Activated T-helper 1 cell treated with Interleukin-2 at 50 U/mL for 16 hours (primary cell): ENCODE measurements at places on chromosomes 5 and 9.

DNA sequence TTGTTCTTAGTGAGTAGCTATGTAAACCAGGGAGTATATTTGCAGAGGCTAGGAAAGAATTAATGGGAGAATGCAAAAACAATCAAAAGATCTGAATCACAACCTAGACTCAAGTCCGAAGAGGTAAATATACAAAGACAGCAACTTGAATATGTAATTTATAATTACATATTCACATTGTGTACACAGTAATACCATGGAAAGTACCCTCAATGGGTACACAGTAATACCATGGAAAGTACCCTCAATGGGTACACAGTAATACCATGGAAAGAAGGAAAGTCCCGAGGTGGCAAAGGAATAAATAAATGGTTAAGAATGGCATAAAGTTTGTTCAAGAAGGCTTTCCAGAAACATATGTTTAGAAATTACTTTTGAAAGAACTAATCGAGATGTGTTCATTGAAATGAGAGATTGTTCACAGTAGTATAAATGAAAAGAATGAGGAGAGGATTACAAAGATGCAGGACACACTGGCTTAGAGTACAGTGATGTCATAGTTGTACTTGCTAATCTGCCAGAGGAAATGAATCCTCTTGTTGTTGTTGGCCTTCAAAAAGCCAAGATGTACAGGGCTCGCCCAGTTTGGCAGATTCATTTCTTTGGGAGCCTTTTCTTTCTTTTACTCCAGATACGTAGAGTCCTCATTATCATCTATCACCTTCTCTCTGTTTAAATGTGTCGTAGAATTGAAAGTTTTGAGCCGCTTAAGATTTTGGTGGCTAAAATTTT is 116.0 kb downstream of the UNC13B start:
- no peak for DNase-seq

DNA sequence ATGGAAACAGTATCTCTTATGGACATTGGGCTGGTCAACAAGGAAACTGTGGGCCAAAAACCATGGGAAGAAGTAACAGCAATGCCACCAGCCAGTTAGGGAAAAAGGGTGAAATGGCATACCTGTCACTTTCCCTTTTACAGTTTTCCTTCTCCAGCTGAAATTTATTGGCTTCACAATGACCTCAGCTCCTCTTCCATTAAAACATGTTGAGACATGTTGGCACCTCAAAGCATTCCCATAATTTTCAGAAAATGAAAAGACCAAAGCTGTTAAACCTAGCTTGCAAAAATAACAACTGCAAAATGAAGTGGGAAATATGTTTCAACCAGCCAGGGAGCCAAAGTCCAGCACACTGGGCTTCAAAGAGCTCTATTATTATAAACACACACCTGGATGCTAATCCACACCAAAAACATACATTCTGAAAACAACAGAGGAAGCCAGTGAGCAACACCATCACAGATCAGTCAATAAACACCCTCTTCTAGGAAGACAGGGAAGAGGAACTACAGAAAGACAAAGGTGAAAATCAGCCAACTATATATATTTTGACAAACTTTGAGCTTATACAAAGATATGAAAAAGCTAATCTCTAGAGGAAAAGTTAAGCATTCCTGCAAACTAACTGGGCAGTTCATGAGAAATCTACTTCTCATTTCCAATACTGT is 78.4 kb upstream of the PTGER4 start:
- DNase-seq, result no peak

- no peak for DNase-seq
These were observed 127.0 kb downstream of the ADAMTS12 start for GRCh38 chr5:33764786-33765185.

GRCh38 chr9:95721061-95721531 is 154.4 kb upstream of the ERCC6L2 start:
- DNase-seq, result no peak

DNA sequence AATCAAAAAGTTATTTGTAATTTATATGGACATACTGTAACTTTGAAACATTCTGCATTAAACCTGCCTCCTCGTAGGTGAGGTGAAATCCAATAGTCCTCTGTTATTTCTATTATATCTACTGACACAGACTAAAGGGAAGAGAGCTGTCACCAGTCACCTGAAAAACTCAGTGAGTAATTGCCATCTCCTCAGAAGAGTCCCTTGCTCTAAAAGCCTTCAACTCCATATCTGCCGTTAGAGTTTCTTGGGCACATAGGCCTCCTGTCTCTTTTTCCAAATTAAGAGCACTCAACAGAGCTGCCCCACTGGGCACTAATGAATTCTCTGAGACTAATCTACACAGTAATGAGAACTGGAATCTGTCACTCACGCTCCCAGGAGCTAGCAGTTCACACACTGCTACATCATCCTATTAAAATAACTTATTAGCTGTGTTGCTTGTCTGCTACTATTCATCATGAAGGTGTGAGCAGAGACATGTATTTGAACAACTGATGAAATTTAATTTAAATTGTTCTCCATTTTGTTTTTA is 67.3 kb upstream of the VCAN start:
- no peak for DNase-seq

- DNase-seq, result peak; percentile 39
These were observed 47.0 kb upstream of the TGFBR1 start for GRCh38 chr9:99057665-99058625.

DNA sequence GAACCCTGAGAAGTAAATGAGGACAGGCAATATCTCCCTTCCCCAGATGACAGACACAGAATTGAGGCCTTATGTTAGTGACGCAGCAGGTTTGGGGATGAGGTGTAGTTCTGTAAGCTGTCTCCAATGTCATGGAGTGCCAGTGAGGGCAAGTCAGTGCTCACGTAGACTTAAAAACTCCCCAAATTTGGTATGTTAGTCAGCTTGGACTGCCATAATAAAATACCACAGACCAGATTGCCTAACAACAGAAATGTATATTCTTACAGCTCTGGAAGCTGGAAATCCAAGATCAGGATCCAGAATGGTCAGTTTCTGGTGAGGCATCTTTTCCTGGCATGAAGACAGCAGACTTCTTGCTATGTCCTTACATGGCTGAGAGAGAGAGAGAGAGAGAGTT is 14.9 kb downstream of the FOXI1 start:
- DNase-seq, result no peak

GRCh38 chr9:95581900-95582299 is 65.1 kb upstream of the PTCH1 start:
- no peak for DNase-seq

- no peak for DNase-seq
These were observed 293.9 kb upstream of the RIOK2 start for GRCh38 chr5:97476852-97477534.

- DNase-seq, result no peak
These were observed 48.0 kb downstream of the RUSC2 start for GRCh38 chr9:35537913-35538312.

DNA sequence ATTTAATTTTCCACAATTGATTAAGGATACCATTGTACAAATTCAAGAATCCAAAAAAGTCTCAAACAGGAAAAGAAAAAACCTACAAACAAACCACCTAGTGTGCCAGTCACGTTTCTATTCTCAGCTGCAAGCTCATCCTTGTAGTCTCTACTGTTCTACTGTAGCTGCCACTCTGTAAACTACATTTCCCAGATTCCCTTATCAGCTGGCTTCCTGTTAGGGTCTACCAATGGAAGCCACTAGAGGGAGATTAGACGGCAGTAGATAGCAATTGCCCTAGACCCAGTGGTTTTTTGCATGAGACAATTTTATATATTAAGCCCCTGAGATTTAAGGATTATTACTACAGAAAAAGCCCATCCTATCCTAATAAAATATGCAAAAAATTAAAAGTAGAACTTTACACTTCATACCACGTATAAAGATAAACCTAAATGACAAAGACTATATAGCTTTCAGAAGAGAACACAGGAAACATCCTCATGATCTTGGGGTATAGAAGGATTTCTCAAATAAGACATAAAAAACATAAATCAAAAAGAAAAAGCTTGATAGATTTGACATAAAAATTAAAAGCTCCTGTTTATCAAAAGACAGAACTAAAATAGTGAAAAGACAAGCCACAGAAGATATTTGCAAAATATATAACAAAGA is 37.4 kb downstream of the P4HA2 start:
- DNase-seq, result no peak

- no peak for DNase-seq
These were observed 20.4 kb upstream of the CEP72 start for GRCh38 chr5:591746-592145.

GRCh38 chr9:33346564-33346963 is 55.8 kb downstream of the AQP7 start:
- no peak for DNase-seq

DNA sequence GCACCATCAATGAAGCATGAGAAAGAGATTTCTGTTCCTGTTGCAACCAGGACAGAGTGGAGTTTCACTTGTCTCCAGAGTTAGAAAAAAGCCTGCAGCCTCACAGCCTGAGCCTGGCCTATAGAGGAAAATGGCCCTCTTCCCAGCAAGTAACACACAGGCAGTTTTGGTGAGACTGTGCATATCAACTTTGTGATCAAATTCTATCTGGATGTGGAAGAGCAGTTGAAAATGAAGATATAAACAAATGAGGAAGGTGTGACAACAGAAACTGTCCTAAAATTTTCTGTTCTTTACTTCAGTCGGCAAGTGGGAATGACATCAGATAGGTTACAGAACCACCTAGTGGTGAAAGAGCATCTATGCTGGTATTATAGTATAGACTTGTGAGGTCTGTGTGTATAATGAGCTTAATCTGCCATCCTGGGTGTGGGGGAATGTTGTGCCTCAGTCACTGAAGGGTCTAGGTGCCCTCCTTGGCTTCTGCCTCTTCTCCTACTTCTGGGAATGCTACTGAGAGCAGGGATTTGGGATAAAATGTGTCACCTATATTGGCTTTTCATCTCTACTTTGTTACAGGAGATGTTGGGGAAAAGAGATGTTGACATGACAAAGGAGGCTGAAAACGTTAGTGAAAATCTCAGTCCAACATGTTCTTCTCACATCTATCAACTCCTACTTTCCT is 28.2 kb downstream of the YIPF5 start:
- DNase-seq, result no peak

- no peak for DNase-seq
These were observed 130.0 kb downstream of the SEMA6A start for GRCh38 chr5:116444373-116445295.

DNA sequence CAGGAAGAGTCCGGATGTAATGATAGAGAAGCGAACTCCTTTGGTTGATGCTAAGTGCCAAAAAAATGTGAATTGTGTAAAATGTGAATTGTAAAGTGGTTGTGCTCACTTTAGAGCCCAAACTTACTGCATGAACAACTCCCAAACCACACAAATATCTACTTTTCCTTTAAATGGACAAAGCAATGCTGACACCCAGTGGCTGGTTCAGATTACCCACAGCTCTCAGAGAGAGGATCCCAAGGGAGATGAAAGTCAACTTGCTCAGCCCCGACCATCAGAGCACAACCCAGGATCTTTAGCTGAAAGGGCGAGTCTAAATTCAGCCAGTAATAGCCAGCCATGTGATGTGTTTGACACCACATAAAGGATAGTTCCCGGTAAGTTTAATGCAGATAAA is 133.7 kb downstream of the NMUR2 start:
- no peak for DNase-seq

- no peak for DNase-seq
These were observed 125.4 kb downstream of the ATPSCKMT start for GRCh38 chr5:10124287-10124686.

DNA sequence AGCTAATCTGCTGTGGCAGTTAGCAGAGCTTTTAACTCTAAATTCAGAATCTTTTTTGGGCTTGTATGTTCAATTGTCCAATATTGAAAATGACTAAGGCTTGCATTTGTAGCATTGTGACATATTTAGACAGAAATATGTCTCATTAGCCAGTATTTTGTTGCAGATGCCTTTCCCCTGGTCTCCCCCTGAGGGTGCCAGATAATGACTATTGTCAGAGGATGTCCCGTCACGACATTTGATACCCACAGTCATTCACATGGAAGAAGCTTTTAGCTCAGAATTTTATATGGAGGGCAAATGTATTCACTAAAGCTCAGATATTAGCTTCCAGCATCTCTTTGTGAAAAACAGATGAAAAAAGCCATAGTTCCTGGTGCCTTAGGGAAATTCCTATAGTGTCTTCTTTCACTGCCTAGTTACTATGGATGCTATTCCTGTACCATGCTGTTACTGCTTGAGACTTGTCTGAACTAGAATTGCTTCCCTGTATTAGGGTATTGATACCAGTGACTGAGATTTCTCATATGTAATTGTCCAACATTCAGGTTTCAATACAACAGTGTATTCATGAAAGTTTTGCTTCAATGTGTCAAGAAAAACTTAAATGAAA is 96.2 kb downstream of the CCDC192 start:
- no peak for DNase-seq

GRCh38 chr9:126947529-126947928 is 32.9 kb downstream of the RALGPS1 start:
- DNase-seq, result no peak

DNA sequence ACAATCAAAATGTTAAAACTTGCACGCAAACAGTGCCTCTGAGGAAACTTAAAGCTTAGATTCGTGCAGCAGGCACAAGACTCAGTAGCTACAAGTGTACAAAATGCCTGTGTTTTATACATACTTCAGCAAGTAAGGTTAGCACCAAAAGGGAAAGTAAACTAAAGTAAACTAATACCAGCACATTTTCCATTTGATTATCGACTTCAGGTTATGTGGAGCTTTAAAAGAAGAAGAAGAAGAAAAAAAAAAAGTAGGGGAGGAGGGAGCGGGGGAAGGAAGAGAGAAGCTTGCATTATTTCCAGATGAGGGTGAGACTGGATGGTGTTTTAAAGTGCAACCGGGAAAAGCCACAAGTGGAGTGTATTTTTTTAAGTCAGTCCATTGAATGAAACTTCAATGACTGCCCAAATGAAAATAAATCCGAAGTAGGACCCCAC is 596 bp upstream of the ADAMTS6 start:
- no peak for DNase-seq

DNA sequence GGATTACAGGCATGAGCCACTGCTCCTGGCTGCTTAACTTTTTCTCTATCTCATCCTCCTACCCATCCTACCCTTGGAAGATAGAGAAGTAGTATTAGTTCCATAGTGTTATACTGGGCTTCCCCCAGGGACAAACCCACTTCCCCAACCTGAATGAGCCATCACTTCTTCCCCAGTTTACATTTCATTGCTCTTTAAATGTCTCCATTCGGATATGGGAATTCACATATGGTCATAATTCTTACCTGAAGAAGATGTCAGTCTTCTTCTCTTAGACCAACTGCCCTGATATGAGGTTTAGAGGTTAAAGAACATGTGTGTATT is 1.9 kb downstream of the CD274 start:
- DNase-seq, result no peak

DNA sequence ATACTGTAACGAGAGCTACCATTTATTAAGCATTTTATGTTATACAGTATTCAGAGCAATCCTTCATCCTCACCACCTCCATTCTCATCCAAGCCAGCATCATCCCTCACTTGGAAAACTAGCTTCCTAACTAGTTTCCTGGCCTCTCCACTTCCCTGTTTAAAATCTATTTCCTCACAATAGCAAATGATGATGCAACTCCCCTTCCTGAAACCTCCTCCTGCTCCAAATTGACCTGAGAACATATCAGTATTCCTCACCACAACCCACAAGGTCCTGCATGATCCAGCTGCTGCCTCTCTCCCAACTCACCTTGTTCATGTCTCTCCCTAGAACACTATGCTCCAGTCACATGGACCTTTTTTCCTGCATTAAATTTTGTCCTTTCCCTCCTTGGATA is 4.3 kb upstream of the SLC36A2 start:
- no peak for DNase-seq

GRCh38 chr9:126618585-126619360 is 5.0 kb downstream of the LMX1B start:
- no peak for DNase-seq
